ENCODE measurements at places on chromosomes 5 and 9.

DNA sequence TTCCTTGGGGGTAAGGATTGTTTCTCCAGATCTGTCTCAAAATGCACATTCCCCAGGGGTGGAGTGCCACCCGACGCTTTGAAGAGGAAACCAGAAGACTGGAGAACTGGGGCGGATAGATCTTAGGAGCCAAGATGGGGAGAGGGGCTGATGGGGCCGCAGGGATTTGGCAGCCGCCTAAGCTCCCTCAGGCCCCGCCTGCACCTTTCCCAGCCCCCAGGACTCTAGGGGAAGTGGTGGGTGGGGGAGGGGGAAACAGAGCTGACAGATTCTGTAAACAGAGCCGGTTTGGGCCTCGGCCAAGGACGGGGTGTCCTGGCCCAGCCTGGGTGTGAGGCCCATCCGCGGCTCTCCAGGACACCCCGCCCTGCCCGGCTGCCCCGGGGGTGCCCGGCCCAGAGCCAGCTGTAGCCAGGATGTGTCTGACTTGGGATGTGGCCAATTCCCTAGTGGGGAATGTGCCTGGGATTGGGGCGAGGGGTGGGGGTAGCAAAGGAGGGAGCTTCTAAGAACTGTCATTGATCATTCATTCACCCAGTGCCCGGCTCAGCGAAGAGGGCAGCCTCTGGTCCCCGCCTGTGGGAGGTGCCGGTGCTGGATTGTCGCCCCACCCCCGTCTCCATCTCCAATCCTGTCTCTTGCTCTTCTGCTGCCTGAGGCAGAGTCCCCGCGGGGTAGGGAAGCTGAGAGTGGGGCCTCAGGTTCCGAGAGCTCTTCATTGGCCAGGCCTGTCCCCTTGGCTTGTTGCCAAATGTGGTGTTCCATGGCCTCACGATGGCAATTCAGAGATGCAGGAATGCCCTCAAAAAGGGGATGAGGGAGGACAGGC, 54.8 kb upstream of the CDKN2AIPNL start:
- no peak for DNase-seq

- DNase-seq, result no peak
Measured at GRCh38 chr5:176809544-176810080, 747 bp upstream of the UNC5A start.

- no peak for DNase-seq
Measured at GRCh38 chr5:61394078-61394704, 62.1 kb downstream of the ZSWIM6 start.

GRCh38 chr9:120879446-120879845, 2.5 kb upstream of the PHF19 start:
- DNase-seq, result no peak

GRCh38 chr9:89603767-89604665, 796 bp upstream of the GADD45G start:
- DNase-seq, result no peak

DNA sequence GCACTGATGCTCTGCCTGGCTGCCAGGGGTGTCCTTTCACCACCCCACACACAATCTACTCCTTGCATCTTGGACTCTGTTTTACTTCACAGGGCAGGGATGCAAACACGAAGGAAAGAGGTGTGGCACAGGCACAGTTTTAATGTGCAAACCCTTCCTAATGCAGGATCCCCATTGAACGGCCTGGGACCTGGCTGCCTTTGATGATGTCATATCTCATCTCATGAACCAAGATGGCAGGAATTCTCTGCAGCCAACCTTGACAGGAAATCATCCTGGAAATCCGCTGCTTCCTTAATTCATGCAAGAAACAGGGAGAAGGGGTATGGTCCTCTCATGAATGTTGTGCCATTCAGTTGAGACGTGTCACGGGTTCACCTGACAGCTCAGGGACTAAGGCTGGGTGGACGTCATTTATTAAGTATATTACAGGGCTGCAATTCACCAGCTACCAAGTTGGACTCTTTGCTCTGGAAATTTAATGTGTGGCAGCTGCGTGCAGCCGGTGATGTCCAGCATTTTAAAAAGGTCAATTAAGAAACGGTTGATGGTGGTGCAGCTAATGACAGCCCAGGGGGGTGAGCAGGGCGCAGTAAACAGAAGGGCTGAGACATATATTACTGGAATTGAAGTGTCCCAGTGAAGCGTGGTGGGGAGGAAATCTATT, 91.5 kb downstream of the LMNB1 start:
- no peak for DNase-seq

- DNase-seq, result no peak
Measured at GRCh38 chr9:126420643-126421564, 94.3 kb downstream of the MVB12B start.

DNA sequence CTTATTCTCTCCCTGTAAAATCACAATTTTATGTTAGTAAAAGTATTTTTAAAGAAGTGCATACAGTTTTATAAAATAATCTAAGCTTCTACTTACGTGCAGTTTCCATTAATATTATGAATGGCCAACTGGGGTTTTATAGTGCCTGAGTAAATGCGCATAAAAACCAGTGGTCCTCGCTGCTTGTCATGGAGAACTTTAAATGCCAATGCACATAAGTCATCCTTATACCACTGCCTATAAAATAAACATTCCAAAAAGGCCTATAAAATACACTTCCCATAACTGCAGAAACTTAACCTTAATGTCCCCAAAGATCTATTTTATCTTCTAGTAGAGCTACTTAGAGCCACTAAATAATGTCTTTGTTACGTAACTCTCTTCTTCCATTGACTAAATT, 28.5 kb downstream of the GFM2 start:
- DNase-seq, result no peak

- no peak for DNase-seq
Measured at GRCh38 chr5:107254214-107254901, 416.4 kb downstream of the EFNA5 start.

DNA sequence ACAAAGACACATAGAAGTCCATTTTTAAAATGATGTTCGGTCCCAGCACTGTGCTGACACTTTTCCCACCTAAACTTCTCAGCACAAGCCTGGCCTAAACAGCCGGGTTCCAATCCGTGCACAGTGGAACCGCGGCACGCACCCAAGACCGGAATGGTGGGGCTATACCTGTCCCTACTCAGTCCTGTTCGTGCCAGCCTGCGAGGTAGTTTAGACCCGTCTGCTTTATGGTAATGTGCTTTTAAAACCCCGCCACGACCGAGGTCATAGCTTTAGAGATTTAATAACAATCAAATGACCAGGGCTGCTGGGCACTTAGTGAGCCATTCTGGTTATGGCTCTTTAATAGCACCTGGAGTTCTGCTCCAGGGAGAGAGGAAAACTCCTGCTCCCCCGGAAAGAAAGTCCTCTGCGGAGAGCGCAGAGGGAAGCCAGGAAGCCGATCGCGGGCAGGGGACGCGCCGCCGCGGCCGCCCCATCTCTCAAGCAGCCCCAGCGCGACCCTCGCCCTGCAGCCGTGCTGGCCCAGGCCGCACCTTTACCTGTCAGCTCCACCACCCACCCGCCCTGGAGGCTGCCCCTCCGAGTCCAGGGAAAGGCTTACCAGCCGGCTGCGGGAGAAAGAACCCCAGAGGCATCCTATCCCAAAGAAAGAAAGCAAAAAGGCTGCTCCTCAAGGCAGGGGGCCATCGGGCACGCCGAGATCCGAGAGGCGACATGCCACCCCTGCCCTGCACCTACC, 511 bp downstream of the ARL15 start:
- DNase-seq, result no peak

DNA sequence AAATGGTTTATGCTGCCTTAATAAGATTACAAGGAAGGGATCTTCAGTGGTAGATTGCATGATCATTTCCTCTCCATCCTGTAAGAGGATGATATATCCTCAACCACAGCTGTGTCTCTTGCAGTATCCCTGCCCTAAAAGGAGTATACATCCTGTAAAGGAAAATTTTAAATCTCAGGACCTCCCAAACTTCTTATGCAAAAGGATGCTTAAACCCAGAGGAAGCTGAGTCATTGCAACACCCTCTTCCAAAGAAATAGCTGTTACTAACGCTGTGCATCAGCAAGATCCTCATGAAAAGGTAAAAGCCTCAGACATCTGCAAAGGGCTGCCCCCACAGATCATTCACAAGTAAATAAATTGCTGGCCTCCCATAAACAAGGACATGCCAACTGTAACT, 599.0 kb downstream of the PRELID2 start:
- DNase-seq, result no peak

DNA sequence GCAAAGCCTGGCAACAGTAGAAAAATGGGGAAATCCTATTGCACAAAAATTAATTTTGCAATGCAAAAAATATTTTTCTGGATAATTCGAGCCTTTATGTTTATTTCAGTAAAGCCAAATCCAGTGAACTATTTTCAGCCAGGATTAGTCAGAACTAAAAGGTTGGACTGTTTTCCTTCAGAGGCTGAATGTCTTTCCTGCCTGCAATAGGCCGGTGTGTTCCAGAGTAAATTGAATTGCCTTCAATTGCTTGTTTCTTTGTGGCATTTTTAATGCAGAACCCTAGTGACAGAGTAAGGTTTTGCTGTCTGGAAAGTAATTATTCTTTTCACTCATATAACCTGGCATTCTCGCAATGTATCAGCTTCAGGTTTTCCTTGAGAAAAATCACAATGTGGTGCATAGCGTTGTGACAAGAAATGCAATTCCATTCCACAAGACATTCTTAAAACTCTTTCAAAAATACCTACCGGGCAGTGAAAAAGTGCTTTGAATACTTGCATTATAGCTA, 183.7 kb downstream of the GLIS3 start:
- DNase-seq, result no peak

DNA sequence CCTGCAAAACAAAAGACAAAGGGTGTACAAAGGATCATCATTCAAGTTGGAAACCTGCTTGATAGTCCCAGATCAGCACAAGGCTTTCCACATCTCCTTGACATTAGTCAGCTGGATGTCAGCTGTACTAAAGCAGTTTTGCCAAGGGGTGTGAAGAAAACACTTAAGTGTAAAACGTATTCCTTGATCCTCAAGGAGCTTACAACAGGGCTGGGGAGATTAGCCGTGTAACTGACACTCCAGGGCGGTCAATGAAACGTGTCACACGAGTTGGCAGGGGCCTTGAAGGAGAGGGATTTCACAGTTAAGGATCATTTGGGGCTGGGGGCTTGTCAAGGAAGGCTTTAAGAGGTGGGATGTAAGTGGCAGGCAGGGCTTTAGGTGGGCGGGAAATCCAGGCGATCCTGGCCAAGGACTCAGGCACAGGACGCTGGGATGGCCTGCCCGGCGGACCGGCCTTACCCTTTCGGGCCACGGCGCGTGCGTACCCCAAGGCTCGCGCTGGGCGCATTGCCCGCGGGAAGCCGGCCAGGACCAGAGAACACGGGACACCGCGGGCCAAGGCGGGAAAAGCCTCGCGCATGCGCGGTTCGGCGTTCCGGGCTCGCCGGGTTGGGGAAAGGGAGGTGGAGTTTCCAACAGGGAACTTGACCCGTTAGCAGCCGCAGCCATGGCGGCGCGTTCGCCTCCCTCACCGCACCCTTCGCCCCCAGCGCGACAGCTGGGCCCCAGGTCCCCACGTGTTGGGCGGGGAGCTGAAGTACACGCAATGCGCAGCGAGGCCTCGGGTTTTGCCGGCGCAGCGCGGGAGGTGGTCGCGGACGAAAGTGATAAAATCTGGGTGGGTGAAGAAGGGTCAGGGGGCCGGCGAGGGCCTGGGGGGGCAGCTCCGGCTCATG, at the start of gene CNTLN:
CNTLN (plus strand) TSS at position 645 of the 899 bp plus-strand sequence; CDS start at position 671, 26 bp downstream.
- peak; percentile 1 for DNase-seq

DNA sequence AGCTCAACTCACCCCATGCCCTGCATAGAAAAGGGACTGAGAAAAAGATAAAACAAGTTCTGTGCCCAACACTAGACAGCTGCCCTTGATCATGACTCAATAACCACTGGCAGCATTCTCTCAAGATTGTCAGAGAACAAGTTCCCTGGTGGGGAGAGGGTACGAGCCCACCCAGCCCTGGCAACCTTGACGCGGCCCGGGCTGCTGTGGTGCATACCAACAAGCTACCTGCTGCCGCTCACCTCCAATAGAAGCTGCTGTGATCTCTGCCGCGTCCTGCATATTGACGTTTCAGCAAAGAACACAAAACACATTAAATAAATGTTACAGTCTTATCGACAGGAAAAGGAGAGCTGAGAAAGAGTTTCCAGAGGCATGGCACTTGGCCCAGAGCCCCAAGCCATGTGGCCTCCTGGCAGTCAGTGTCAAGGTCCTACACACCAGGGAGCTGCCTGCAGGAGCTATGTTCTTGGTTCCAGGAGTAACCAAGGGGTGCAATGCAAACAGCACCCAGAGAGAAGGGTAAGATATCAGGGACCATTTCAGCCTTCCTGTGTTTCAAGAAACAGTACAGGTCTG, 28.3 kb downstream of the WHRN start:
- no peak for DNase-seq

- no peak for DNase-seq
Measured at GRCh38 chr5:78500028-78500427, 139.6 kb downstream of the SCAMP1 start.

DNA sequence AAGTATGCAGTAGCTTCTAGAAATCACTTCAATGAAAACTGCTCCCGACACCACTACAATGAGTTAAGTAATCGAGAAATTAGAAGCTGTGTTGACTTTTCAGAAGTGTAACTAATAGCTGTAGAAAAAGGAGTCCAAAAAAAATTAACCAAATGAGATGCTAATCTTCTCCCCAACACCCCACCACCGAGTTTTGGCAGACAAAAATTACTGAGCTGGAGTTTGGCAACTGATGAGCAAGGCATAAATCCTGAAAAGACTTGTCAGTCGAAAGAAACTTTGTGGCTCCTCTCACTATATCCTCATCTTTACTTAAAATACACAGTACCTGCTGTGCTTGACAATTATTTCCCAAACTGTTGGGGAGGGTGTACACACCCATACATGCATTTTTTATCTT, 191.9 kb downstream of the EBF1 start:
- DNase-seq, result no peak
